ENCODE measurements at places on chromosomes 4 and X.

GRCh38 chrX:72479324-72480274, 93.0 kb downstream of the HDAC8 start:
- DNase-seq = no peak

DNA sequence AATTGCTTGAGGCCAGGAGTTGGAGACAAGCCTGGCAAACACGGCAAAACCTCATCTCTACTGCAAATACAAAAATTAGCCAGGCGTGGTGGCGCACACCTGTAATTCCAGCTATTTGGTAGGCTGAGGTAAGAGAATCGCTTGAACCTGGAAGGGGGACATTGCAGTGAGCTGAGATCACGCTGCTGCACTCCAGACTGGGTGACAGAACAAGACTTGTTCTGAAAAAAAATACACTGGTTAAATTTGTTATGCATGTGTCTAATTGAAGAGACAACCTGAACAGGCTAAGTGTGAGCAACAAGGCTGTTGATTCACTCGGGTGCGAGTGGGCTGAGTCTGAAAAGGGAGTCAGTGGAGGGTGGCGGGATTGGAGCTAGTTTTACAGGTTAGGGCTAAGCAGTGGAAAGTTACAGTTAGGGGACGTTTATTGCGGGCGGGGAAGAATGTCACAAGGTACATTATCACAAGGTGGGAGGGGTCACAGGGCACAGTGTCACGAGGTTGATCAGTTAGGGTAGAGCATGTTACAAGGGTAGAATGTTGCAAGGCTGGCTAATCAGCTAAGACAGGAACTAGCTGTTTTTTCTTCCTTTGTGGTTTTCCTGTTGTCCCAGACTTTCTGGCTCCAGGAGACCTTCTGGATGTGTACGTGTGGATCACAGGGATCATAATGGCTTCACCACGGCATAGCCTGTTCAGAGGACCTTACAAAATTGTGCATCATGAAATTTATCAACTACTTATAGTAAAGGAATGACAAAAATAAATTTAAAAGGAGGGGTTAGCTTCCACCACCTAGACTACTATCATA, 115.8 kb downstream of the NAA11 start:
- peak; percentile 49 for DNase-seq

DNA sequence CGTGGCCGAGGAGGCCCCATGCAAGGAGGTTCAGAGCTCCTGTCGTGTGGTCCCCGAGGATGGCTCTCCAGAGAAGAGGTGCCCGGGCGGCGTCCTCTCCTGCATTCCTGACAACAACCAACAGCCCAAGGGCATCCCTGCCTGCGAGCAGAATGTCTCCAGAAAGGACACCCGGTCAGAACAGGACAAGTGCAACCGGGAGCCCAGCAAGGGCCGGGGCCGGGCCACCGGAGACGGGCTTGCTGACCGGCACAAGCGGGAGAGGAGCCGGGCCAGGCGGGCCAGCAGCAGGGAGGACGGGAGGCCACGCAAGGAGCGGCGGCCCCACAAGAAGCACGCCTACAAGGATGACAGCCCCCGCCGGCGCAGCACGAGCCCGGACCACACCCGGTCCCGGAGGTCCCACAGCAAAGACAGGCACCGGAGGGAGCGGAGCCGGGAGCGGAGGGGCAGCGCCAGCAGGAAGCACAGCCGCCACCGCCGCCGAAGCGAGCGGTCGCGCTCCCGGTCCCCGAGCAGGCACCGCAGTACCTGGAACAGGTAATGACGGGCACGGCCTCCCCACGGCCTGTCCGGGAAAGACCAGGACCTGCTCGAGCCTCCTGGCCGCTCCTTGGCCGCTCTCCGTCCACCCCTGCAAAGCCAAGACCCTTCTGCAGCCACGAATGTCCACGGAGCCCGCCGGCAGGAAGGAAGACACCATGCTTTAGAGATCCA, 9.8 kb downstream of the AKAP17A start:
- DNase-seq = no peak

GRCh38 chr4:100872811-100873210, 355.0 kb upstream of the EMCN start:
- no peak for DNase-seq

DNA sequence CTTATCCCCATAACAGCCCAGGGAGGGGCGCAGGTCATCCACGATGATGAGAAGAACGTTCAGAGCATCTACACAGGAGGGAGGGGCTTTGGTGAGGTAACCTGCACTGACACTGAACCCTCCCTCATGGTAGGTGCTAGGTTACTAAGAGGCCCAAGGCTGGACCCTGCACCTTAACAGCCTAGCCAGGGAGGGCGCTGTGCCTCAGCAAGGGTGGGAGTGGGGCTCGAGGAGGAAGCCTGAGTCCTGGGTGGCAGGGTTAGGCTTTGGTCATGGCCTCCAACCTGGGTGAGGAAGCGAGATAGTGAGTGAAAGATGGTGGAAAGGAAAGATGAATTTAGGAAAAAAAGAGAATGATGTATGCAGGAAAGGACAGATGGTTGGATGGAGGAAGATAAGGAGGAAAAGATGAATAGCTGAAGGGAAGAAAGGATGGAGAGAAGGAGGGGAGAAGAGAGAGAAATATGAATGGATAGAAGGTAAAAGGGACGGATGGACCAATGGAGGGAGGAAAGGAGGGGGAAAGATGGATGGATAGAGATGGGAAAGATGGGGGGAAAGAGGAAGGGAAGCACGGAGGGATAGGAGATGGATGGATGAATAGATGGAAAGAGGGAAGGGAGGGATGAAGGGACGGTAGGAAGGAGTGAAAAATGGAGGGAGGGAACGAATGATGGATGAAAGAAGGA, 736 bp downstream of the IDS start:
- peak; percentile 81 for DNase-seq

- peak; percentile 69 for DNase-seq
Measured at GRCh38 chrX:41381685-41382084, 47.7 kb downstream of the DDX3X start.

GRCh38 chrX:112820364-112821268, 20.0 kb downstream of the AMOT start:
- DNase-seq = no peak

DNA sequence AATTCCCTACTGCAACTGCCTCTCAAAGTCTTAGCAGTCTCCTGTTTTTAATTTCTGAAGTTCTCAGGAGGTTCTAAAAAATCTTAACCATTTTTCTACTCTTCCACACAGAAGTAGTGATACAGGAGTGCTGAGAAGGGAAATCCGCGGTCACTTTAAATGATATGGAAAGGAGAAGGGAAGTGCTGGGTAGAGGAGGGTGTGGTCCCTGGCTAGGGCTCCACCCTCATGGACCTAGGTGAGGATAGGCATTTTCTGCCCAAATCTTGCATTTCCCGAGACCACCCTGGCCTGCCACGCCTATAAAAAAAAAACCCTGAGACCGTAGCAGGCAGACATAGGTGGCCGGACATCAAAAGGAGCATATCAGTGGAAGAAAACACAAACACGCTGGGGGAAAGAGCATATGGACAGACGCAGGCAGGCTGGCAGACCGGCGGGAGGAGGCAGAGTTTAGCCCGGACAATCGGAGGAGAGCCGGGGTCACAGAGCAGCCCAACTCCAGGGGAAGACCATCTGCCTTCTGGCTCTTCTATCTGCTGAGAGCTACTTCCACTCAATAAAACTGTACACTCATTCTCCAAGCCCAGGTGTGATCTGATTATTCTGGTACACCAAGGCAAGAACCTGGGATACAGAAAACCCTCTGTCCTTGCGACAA, 85.7 kb downstream of the POU3F4 start:
- DNase-seq = peak; percentile 53

- no peak for DNase-seq
Measured at GRCh38 chr4:177105536-177105935, 204.1 kb upstream of the NEIL3 start.

- DNase-seq = no peak
Measured at GRCh38 chr4:56995525-56995924, 16.8 kb downstream of the POLR2B start.

- DNase-seq = no peak
Measured at GRCh38 chr4:122285285-122285684, 93.5 kb upstream of the ADAD1 start.

- peak; percentile 89 for DNase-seq
Measured at GRCh38 chr4:114598191-114599121, at the start of gene UGT8. UGT8 (plus strand) TSS chr4:114598807; CDS start chr4:114622881, 24,074 bp downstream.

- DNase-seq = no peak
Measured at GRCh38 chrX:103783196-103783595, 6.6 kb downstream of the PLP1 start.

Data from endodermal cell (in vitro differentiated cells).